Left colon (tissue), 2 donors: ENCODE measurements at places on chromosomes 2 and 18. TPM values are rescaled to one million over a fixed set of nuclear protein-coding genes. Genes with fewer than 3 reads are reported as not detected.

DNA sequence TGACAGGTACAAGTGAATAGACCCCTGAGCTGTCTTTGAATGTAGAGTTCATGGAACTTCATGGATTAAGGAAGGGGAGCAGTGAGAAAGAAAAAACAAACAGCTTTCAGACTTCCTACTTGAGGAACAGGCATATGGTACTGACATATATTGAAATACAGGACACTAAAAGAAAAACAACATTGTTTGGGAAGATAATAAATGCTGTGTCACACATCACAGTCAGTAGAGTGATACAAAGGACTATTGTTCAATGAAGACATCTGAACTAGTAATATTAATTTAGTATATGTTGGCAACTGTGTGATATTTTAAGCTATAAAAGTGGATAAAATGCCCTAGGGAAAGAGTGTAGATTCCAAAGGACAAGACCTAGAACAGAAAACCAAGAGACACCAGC lies 3.3 kb downstream of the DSC2 start:
- no peak for DNase-seq

The ITGB6 gene
- 28.0 TPM for total RNA-seq

The DHRS9 gene
- total RNA-seq = 202 TPM

- no peak for DNase-seq
These were observed 45.3 kb upstream of the SPAG16 start for GRCh38 chr2:213238753-213239495.

The THSD7B gene
- total RNA-seq = 0.14 TPM
